ENCODE measurements at places on chromosomes 3 and 15.

- no peak for DNase-seq
Observed at GRCh38 chr3:73448761-73449301, 175.9 kb downstream of the PDZRN3 start.

- peak; percentile 79 for DNase-seq
Observed at GRCh38 chr3:187987924-187988323, 166.0 kb upstream of the LPP start.

- DNase-seq = no peak
Observed at GRCh38 chr3:133527081-133527715, 46.3 kb upstream of the CDV3 start.

DNA sequence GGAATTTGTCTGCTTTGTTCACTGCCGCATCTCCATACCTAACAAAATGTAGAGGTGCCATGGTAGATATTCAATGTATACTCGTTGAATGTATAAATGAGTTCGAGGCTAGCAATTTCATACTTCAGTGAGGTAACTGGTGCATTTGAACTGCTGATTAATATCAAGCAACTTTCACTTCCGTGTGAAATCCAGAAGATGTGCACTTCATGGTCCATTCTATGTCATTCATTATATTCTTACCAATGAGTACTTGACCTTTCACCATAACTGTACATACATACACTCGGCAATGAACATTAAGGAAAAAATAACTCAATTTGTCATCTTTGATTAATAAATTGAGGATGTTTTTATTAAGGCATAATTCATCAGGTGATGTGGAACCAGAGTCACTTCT, 598.5 kb downstream of the ZNF385D start:
- no peak for DNase-seq

GRCh38 chr3:126567696-126568438, 9.1 kb upstream of the C3orf22 start:
- DNase-seq = no peak

DNA sequence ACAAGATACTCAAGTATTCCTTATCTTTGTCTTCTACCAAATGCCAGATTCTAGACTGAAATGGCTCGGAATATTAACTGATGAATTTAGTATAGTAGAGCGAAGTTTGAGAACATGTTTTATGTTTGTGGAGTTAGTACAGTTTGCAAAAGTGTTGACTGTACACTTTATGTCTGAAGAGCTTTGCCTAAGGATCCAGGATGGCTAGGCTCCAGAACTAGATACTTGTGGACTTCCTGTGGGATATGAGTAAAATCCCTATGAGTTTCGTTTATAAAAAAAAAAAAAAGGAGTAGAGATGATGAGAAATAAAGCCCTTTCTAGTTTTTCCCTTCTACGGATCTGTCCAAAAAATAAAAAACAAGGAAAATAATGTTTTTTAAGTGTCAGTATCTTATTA, 96.7 kb downstream of the TP63 start:
- no peak for DNase-seq

DNA sequence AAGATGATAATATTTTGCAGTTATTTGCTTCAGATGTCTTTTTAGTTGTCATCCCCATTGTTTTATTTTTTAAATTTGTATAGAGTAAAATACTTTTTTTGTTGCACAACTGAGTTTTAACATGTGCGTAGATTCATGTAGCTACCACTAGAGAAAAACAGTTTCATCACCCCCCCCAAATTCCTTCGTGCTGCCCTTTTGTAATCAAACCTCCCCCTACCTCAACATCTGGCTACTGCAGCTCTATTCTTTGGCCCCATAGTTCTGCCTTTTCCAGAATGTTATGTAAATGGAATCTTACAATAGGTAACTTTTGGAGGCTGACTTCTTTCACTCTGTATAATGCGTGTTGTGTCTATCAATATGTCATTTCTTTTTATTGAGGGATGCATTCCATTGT, 232.0 kb upstream of the RASGRP1 start:
- no peak for DNase-seq

GRCh38 chr3:66754613-66755012, 243.5 kb upstream of the KBTBD8 start:
- DNase-seq = no peak

DNA sequence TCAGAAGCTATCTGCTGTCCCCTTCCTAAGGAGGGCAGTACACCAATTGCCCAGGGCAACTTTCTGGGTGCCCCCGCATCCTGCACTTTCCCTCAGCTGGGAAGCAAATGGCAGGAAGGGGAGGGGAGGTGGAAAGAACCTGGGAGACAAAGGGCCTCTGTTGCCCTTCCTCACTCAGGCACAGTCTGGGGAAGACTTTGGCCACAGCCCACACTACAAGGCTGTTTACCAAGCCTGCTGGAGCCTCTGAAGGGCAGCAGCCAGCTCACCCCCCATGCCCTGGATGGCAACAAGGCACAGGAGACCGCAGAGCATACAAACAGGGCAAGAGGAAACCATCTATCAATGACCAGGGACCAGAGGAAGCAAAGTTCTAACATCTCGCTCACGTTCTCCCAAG, 42.4 kb downstream of the ARRDC4 start:
- no peak for DNase-seq

GRCh38 chr3:53242642-53243041, 13.2 kb downstream of the TKT start:
- DNase-seq = no peak

DNA sequence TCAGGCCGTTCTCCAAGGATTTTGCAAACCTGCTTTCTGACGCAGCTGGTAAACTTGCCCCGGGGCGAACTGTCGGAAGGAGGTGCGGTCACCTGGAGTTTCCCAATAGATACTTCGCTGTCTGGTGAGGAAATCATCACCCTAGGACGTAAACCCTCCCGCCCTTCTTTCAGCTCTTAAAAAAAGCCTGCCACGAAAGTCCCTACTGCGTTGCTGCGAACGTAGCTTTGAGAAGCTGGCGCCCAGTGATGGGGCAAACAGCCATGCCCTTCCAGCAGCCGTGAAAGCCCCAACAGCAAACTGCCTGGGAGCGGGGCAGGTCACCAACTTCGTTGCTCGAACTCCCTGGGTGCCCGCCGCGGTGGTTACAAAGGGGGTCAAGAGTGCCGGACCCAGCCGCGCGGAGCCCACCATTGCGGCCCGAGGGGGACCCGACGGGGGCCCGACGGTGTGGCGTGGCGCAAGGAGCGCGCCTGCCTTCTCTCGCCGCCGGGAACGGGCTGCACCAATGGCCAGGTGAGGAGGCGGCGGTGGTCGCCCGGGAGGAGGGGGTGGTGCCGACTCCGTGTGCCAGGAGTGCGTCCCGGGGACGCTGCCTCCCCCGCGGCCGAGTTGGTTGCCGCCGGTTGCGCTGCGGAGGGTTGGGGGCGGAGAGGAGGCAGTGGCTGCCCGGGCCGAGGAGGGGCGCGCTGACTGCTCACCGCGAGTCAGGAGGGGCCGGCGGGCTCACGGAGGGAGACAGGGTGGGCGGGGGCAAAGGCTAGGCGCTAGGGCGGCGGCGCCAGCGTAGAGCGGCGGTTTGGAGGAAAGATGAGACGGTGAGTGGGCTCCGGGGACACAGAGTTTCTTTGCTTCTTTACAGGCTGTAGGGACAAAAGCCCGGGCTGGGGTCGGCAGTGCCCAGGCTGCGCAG, at the start of gene PHLDB2:
PHLDB2 (plus strand) TSS at position 205 of the 913 bp plus-strand sequence. CDS start 24,813 bp downstream, outside the sequence.
- DNase-seq = peak; percentile 66

DNA sequence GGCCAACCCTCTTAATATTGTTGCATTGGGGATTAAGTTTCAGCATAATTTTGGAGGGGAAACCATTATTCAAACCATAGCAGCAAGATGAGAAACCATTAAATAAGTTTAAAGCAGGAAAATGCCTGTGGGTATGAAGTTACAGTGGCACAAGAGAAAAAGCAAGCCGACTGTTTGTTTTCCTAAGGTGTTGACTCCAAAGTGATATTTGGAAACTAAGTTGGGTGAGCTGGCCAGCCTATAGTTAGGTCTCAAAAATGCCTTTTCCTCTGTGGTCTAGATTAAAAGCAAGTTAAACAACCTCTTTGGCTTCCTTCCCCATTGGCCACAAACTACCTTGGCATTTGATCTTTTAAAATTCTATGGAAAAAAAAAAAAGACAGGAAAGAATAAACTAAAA, 419.8 kb upstream of the AZI2 start:
- DNase-seq = no peak

GRCh38 chr15:43070893-43071292, 34.9 kb downstream of the UBR1 start:
- no peak for DNase-seq

- DNase-seq = no peak
Observed at GRCh38 chr15:71707230-71708050, 102.9 kb upstream of the NR2E3 start.

DNA sequence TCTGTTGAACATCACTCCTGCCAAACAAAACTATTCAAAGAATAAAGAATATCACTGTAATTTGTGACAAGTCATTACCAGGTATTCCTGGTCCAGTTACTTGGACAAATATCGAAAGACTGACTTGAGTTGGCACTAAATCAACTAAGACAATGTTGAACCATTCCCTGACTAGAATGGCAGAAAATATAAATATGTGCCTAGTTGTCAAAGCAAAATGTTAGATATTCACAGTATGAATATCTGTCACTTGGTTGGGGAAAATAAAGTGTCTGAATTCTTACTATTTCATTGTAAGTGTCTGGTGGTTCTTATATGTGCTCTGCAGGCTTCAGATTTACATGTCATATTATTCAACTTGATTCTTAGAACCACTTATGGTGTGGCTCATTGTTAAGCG, 470.2 kb downstream of the NAALADL2 start:
- DNase-seq = no peak

DNA sequence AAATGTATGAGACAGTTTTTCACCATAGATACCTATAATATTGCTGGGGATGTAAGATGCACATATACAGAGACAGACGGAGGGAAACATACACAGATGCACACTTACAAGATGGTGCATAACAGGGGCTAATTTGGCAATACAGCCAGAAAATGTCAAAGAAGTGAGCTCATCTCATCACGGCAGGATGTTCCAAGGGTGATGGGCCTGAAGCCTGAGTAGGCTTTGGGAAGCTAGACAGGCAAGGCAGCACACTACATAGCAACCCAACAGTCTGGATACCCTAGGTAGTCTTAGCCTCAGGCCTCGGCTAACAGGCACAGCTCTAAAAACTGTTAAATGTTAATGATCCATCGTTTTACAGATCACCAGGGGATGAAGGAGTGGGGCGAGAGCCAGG, 148.5 kb downstream of the OSBPL10 start:
- DNase-seq = no peak

DNA sequence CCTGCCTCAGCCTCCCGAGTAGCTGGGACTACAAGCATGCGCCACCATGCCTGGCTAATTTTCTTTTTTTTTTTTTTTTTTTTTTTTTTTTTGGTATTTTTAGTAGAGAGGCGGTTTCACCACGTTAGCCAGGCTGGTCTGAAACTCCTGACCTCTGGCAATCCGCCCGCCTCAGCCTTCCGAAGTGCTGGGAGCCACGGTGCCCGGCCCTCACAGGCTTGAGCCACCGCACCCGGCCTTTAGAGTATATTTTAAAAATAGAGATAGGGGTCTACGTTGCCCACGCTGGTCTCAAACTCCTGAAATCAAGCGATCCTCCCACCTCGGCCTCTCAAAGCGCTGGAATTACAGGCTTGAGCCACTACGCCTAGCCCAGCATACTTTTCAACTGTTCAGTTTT, 93.4 kb upstream of the CHD2 start:
- no peak for DNase-seq

DNA sequence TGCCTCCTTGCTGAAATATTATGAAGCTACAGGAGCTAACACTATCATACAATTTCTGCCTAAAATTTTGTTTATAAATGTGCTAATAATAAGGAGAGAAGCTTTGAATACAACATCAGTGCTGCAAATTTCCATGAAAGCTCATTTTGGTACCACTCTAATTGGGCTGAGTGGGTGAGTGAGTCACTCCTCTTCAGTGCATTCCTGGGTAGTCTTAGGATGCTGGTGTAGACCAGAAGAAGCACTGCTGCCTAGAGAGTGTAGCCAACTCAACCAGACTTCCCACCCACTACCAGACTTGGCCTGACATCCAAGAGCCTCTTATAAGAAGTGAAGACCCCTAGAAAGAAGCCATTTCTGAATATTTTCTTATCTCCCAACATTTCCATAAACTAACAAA, 32.5 kb upstream of the CCDC54 start:
- DNase-seq = no peak

GRCh38 chr3:173703771-173704170, 306.2 kb downstream of the NLGN1 start:
- no peak for DNase-seq

GRCh38 chr3:4561661-4562060, 68.5 kb downstream of the ITPR1 start:
- DNase-seq = no peak

DNA sequence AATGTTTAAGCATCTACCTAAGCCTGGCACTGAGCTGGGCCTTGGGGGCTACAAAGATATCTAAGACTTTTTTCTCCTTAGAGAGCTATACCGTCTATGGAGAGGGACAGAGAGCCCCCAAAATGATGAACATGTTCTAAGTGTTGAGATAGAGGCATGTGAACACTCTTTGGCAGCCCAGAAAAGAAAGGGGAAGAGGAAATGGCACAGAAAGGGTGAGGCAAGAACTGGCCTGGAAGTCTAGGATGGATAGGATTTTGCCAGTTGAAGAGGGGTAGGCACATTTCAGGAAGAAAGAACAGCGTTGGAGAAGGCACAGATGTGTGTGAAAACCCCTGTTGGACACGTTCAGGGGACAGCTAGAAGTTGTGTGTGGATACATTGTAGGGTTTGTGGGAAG, 276.2 kb upstream of the LRRFIP2 start:
- no peak for DNase-seq

- DNase-seq = no peak
Observed at GRCh38 chr3:55828712-55829111, 341.6 kb upstream of the WNT5A start.
